ENCODE measurements at places on chromosomes 2 and 18.
A peak's percentile ranks its signal among the peaks of the same experiment; 100 is the strongest.

DNA sequence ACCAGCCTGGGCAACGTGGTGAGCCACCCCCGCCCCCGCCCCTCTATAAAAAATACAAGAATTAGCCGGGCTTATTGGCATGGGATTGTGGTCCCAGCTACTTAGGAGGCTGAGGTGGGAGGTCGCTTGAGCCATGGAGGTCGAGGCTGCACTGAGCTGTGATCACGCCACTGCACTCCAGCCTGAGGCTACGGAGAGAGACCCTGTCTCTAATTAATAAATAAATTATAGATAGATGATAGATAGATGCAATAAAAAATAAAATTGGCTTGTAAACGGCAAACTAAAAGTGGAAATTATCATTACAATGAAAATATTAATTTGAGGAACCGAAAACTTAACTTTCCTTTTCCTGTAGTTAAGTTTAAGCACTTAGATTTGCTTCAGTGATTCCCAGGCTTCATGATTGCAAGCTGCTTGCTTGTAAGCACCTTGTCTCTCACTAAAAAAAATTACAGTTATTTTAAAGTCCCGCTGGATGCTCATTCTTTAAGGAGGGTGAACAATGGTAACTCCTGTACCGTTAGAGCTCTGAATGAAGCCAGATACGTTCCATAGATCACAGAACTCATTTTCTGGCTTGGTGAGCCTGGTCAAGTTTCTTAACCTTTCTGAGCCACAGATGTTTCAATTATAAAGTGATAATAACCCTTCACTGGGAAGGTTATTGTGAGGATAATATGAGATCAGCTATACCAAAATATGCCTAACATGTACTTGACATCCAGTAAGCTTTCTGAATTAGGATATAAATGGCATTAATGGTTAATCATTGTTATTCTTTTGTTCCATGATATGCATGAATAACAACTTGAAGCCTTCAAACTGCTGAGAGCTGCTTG, 9.3 kb upstream of the NARS1 start:
- DNase-seq, result peak; percentile 74

GRCh38 chr2:48725696-48726494, 29.6 kb downstream of the LHCGR start:
- DNase-seq, result no peak

DNA sequence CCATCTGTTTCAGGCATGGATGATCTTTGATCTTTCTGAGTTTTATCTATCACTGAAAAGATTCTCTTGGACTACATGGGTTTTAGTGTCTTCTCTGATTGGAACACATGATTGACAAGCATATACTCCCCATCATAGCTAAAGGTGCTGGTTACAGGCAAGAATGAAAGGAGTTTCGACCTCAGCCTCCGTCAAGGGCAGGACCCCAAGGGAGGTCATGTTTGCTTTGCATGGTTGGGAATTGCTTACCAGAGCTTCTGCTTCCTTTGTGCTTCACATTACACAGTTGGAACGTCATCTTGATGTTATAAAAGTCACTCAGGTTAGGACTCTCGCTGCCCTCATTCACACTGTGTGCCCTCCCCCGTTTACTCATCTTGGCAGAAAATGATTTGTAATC, 287.7 kb downstream of the PIK3C3 start:
- no peak for DNase-seq

GRCh38 chr18:2990956-2991640, 21.8 kb downstream of the LPIN2 start:
- DNase-seq, result no peak

DNA sequence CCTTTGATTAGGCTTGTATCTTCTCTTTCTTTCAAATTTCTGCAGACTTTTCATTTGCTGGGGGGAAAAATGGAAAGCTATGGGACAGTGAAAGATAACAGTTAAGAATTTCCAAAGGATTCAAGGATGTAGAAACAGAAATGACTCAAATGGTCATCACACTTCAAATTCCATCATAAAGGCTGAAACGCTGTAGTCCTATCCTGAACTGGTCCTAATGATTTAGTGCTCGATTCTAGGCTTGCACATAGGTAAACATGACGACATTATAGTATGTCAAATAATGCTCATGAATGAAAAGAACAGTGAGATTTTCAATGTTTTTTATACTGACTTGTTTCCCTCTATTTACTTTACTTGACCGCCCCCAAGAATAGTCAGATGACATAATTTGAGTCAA, 15.7 kb upstream of the MMADHC start:
- no peak for DNase-seq

- peak; percentile 85 for DNase-seq
Observed at GRCh38 chr18:74081966-74082741, 65.5 kb downstream of the FBXO15 start.

- no peak for DNase-seq
Observed at GRCh38 chr18:49444581-49444980, 15.9 kb downstream of the DYM start.

Data from NAMALWA (cell line).